ENCODE measurements at places on chromosomes 4 and X. TPM values are rescaled to one million over a fixed set of nuclear protein-coding genes. Genes with fewer than 3 reads are reported as not detected.

- DNase-seq = no peak
Observed at GRCh38 chr4:93996895-93997294, 168.3 kb downstream of the ATOH1 start.

DNA sequence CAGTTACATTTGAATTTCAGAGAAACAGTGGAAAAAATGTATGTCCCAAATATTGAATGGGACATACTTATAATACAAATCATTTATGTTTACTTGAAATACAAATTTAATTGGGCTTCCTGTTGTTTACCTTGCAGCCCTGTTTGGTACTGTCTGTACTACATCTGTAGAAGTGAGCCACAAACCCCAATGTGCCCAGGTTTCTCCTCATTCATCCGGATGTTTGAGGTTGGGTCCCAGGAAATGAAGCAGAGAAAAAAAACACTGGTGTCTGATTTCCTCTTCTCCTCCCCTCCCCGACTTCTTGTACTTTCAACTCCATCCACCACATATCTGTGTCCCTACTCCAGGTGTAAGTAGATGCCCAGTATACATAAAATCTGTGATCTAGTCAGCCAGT is 27.1 kb upstream of the SCRG1 start:
- no peak for DNase-seq

DNA sequence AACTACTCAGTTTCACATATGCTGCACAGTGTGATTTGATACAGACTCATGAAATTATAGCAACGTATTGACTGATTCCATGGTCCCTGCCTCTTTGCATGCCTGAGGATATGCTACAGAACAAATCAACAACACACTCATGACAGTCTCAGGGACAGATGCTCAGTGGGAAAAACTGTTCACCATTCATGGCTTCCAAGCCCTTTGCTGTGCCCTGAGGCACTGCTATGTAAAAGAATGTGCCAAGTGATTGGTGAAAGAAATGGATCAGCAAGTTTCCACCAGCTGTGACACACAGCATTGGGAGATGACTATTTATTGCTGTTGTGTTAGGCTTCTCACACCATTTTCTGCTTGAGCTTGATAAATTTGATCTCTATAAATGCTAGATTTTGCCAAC is 825.6 kb upstream of the INTU start:
- no peak for DNase-seq

- DNase-seq = peak; percentile 59
Observed at GRCh38 chrX:130079824-130080406, 30.4 kb downstream of the ELF4 start.

Gene BTC
- polyA plus RNA-seq = 7.8 TPM

GRCh38 chr4:72895408-72895807 is 174.1 kb downstream of the COX18 start:
- DNase-seq = no peak

GRCh38 chr4:185772391-185773093 is 39.5 kb downstream of the SORBS2 start:
- no peak for DNase-seq

DNA sequence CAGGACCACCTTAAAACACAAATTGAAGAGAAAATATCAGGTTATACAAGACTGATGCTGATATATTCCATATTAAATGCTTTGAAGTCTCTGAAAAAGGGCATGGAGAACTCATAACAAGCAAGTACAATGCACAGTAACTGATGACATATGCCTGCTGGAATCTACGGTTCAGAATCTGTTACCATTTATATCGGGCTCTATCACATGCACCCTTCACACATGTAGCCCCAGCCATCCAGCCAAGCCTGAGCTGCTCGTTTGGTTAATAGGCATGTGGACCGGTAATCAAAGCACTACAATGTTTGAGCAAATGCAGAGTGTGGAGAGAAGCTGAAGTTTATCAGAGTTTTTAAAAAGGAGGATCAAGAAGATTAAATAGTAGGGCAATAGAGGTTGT is 11.8 kb downstream of the COMMD8 start:
- DNase-seq = no peak

DNA sequence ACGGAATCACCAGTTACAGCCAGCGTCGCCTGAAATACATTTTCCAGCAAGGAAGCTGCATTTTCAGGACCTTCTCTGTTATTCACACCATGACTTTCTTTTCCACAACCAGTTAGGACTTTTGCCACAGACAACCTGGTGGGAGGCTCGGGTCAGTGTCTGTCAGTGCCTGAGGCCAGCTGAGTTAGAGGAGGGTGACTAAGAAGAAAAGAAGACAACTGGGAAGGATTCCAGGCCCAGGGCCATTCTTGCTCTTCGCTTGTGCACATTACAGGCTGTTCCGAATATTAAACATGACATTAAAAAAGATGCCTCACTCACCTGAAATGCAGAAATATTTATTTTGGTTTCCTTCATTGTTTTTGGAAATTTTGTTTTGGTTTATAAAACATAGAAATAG is 21.4 kb upstream of the CENPU start:
- no peak for DNase-seq

Gene NDNF
- 84.9 TPM for polyA plus RNA-seq

DNA sequence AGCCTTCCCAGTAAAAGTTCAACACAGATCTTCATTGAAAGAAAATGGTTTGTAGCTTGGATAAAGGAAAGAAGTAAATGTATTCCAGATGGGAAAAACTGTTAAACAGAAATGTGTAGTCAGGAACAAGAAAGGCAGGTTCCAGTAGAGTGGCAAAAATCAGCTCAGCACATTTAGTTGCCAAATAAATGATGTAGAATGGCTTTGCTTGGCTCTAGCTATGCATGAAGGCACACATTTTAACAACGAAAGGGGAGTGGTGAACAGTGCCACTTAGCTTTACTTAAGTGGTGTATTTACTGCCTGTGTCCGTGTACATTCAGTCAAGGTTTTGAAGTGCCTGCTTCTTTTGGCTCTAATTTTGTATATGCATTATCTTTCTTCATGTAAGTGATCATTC is 644.5 kb upstream of the ATOH1 start:
- DNase-seq = peak; percentile 46

Data from left kidney (tissue), 8 donors.